SK-MEL-5 (cell line): ENCODE measurements at places on chromosomes 6 and 20. TPM values are rescaled to one million over a fixed set of nuclear protein-coding genes. Genes with fewer than 3 reads are reported as not detected.
A peak's percentile ranks its signal among the peaks of the same experiment; 100 is the strongest.

DNA sequence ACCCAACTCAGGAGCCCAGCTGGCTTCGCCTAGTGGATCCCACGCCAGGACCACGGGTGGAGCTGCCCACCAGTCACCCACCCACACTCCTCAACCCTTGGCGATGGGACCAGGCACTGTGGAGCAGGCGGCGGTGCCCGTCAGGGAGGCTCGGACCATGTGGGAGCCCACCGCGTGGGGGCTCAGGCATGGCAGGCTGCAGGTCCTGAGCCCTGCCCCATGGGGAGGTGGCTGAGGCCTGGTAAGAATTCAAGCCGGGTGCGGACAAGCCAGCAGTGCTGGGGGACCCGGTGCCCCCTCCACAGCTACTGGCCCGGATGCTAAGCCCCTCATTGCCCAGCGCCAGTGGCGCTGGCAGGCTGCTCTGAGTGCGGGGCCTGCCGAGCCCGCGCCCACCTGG, 123.1 kb upstream of the LGSN start:
- DNase-seq = no peak

- no peak for DNase-seq
These were observed 93.4 kb downstream of the BMP7 start for GRCh38 chr20:57173041-57173440.

The SLC17A3 gene
- total RNA-seq = not detected in 2 replicates

The SYNDIG1 gene
- not detected in 2 replicates for total RNA-seq

DNA sequence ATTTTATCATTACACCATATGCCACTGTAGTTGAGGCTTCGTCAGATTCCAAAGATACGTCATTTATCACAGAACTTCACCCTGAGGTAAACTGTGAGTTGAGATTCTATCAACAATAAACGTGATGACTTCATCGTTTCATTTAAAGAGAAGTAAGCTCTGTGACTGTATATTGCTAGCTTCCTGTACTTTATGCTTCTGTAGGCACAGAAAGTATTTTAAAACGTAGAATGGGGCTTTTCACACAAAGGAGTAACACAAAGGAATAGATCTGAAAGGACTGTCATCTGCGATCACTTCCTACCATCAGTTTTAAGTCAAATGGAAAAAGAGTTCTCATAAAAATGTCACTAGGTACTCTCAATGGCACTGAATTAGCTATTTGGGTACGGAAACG, 234.4 kb upstream of the MCHR2 start:
- no peak for DNase-seq

- no peak for DNase-seq
These were observed 60.7 kb downstream of the BMP7 start for GRCh38 chr20:57205606-57206219.

DNA sequence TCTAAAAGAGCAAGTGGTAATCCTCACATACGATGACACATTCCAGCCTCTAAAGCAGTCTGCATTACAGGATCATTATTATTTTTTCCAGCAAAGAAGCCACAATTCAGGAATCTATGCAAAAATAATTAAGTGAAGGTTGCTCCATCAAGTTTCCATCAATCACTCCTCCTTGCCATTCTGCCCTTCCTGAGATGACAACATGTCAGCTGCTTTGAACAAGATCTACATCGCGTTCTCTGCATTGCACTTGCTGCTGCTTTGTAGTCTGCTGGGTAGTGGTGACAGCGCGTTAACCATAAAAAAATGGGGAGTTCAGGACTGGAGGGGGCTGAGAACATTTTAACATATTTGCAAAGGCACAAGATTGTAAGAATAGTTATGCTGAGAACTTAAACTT, 147.7 kb downstream of the GMPR start:
- DNase-seq = no peak

The OR2H1 gene
- total RNA-seq = not detected in 2 replicates

DNA sequence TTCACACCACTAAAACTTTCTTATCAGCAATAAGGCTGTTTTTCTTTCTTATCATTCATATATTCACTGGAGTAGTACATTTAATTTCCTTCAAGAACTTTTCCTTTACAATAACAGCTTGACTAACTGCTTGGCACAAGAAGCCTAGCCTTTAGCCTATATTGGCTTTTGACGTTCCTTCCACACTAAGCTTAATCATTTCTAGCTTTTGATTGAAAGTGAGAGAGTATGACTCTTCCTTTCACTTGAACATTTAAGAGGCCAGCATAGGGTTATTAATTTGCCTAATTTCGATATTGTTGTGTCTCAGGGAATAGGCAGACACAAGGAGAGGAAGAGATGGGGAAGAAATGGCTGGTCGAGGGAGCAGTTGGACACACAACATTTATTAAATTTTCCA, 23.6 kb downstream of the THEMIS start:
- no peak for DNase-seq

GRCh38 chr6:37943436-37944058, 124.0 kb downstream of the ZFAND3 start:
- no peak for DNase-seq

GRCh38 chr6:52136934-52137467, 49.2 kb upstream of the IL17A start:
- no peak for DNase-seq

DNA sequence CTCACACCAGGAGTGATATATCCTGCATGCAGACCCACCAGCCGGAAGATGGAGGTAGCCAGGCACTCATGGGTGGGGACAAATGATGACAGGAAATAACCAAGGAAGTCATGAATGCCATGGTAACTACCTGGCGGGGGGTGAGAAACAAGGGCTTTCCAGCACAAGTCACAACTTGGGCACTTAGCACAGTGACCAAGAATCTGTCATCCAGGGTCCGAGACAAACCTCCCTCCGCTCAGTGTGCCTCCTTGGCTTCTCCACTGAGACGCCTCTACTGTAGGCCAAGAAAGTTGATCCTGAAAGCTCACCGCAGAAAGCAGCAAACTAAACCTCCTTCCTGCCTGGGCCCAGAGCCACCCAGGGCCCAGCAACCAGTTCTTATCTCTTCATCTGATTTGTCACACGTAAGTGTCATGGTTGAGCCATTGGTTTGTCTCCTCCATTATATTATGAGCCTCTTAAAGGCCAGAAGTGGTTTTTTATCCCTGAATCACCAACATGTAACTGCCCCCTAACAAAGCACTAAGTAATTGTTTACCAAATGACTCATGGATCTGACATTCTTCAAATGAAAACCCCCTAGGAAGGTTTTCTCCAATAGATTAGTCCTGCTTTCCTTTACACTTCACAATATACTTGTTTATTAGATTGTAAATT, 84.3 kb upstream of the TAB2 start:
- DNase-seq = no peak

DNA sequence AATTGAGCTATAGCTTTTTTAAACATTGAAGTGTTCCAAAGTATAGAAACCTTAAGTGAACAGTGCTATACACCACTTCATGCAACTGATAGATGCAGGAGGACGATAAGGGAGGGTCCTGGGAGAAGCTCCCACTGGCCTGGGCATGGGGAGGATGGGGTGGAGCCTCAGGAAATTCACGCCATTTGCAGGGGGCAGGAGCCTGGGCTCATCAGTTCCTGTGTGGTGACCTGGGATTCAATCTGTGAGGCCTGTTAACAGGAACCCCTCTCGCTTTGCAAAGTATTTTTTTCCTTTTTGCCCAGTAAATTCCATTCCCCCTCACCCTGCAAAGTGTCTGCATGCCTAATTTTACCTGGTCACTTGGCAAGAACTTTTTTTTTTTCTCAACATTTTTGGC, 11.0 kb upstream of the ASCC3 start:
- no peak for DNase-seq

DNA sequence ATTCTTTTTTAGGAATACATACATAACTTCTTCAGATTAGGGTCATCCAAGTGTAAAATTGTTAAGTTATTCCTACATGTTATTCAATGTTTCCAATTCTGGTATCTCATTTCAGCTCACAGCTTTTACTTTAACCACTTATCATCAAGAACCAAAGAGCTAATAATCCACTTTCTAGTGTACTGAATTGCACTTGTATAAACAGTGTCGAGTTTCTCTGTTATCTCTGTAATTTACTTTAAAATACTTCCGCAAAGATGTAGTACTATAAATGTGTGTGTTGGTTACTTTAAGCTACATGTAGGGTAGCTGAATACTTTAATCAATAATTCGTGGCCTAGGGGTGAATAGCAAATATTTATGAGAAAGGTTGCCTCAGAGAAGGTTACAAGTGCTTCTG, 8.8 kb upstream of the GJA1 start:
- no peak for DNase-seq

- peak; percentile 67 for DNase-seq
These were observed 228.7 kb downstream of the BCKDHB start for GRCh38 chr6:80335121-80335531.

DNA sequence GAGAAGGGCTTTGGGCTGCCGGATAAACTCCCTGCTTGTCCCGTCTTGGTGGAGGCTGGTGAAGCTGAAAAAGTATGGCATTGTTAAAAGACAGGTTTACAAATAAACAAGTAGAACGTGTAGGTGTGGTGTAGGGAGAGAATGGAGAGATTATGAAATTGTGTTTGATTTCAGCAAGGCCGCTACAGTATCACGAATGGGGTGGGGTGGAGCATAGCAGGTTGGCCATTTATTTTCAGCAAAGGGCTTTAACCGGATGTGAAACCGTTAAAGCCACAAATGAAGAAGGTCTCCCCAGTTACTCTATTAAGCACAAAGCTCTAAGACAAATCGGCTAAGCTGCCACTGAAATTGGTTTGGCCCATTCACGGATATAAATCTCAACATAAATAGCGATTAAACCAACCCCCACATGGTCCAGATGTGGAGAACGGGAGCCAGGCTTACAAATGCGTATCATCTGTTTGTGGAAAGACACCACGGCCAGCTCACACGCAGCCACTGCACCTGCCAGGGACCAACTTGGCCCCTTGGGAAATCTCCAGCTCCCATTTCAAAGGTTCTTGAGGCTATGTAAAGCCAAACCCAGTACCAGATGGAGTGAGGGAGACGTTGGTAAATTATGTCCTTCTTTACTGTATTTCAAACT, 94.0 kb downstream of the ZMYND8 start:
- no peak for DNase-seq

GRCh38 chr20:4483486-4483885, 238.2 kb upstream of the PRND start:
- DNase-seq = no peak

The TMEM63B gene
- total RNA-seq = 23.6 and 27.6 TPM in 2 replicates

The C6orf163 gene
- 1.3 and 1.4 TPM in 2 replicates for total RNA-seq

- no peak for DNase-seq
These were observed 378.1 kb upstream of the MAN1A1 start for GRCh38 chr6:119727504-119728219.

GRCh38 chr6:34945317-34945716, 56.3 kb downstream of the ANKS1A start:
- DNase-seq = no peak

DNA sequence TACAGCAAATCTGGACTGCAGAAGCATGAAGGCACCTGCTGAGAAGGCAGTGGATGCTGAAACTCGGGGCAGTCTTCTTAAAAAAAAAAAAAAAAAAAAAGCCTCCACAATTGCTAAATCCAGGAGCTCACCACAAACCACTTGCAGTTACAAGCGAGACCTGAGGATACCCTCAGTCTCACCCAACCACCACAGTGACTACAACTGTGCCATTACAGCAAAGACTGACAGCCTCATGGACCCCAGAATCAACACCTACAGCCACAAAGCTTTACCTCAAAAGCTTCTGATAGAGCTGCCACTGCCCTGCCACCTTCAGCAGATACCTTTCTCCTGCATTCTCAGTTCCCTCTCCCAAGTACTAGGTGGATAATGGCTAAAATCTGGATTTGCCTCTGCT, 9.0 kb downstream of the COL21A1 start:
- DNase-seq = no peak

The HMGCLL1 gene
- not detected in 2 replicates for total RNA-seq

The CALHM5 gene
- 0.05 TPM in 1 of 2 replicates, not detected in the other for total RNA-seq

DNA sequence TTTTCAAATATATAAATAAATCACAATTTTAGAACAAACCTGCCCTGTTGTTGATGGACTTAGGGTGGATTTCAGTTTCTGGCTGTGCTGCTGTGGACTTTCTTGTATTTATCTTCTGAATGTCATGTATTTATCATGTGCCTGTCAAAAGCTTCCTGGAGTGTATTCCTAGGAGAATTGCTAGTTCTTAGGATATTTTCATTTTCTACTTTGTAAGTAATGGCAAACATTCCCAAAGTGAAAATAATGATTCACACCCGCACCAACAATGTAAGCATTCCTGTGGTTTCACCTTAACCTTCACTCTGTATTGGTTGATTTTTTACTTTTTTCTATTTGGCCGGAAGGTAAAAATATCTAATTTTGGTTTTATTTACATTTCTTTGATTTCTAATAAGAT, 387.8 kb downstream of the SMOC2 start:
- no peak for DNase-seq

- DNase-seq = no peak
These were observed 918 bp downstream of the YIPF3 start for GRCh38 chr6:43515808-43516207.

DNA sequence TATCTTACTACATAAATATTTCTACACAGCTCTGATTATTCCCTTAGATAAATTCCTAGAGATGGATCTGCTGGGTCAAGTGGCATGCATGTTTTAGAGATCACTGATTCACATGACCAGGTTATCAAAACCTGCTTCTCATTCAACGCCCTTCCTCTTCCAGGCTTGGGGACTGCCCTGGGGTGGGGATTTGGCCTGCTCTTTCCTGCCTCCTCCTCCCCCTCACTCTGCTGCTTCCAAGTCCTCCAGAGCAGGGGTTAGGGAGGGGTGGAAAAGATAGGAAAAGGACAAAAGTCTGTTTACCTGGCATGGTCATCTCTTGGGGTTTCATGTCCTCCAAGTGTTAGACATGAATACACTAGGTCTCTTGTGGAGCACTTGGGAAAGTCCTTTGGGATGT, 105.6 kb upstream of the GPR6 start:
- no peak for DNase-seq

DNA sequence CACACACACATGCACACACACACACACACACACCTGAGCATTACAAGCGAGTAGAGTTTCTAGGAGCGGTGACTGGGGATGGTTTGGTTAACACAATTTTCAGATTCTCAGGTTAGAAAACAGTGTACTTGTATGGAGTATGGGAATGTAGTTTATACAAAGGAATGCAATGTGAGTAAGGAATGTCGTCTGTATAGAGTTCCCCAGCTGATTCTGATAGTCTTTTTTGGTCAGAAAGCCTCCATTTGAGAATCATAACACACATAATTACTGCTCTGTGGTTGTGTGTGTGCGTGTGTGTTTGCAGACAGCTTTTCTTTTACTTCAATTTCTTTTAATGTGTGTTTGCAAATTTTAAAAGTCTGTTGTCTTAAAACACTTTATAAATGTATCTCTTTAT, 93.2 kb downstream of the MYO6 start:
- DNase-seq = no peak

The DOK5 gene
- 2.2 and 2.8 TPM in 2 replicates for total RNA-seq

The PTK6 gene
- total RNA-seq = 0.19 TPM in 1 of 2 replicates, not detected in the other

The AIF1 gene
- not detected in 2 replicates for total RNA-seq

GRCh38 chr6:10385524-10386132, 29.2 kb downstream of the TFAP2A start:
- DNase-seq = no peak
